Mesendoderm (in vitro differentiated cells): ENCODE measurements at places on chromosomes 7 and 10.

- no peak for DNase-seq
These were observed 628.6 kb downstream of the PHTF2 start for GRCh38 chr7:78427209-78427608.

DNA sequence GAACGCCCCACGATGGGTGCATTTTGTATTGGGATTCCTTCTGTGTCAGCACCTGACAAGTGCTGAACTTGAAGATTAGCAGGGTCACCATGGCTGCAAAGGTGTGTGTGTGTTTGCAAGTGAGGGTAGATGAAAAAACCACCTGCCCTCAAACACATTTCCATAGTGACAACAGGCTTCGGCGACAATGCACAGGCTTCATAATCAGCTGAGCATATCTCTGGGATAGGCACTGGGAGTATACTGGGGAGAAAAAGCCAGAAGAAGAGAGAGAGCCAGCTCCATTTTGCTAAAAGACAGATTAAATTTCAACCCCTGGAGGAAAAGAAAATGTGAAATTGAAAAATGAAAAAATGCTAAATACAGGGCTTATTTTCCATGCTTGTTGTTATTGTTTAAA lies 656.1 kb downstream of the INHBA start:
- no peak for DNase-seq

DNA sequence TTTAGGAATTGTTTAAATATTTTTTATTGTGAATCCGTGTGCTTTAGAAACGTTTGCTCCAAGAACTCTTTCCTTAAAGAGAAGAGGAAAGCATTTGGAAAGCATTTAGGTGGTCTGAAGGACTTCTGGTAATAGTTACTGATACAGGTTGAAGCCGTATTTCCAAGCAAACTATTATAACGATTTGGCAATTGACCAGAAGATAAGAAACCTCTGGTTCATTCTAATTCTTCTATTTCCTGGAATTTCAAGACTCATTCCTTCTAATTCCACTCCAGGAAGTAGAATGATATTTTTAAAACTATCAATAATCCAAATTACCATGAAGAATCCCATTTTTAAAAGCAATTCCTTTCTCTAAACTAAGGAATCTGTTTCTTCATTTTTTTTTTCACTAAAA lies 158.9 kb upstream of the AGR3 start:
- no peak for DNase-seq

- DNase-seq = no peak
These were observed 32.7 kb upstream of the PFKP start for GRCh38 chr10:3034616-3035015.

DNA sequence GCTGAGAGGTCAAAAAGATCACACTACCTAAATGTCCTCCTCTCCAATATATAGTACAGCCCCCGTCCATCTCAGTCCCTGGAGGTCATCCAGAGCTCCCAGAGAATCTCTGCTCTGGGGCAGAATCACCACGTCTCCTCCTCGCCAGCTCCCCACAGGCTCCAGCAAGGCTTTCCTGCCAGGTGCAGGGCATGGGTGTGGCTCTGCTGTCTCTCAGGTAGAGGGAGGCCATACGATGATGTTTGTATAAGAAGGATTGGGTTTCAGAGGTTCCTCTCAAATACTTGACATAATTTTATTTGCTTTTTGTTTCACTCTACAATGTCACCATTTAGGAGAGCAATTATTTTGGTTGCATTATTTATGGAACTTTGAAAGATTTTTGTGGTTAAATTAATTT lies 98.3 kb upstream of the PRSS58 start:
- no peak for DNase-seq
